ENCODE measurements at places on chromosomes 6 and 20. TPM values are rescaled to one million over a fixed set of nuclear protein-coding genes. Genes with fewer than 3 reads are reported as not detected.

The MUCL3 gene
- not detected for polyA plus RNA-seq

The NECAB3 gene
- 1.3 TPM for polyA plus RNA-seq

- no peak overlapping the region for H3K4me3 ChIP-seq
- no peak overlapping the region for H3K27ac ChIP-seq
- DNase-seq, result peak; percentile 22
- H3K36me3 ChIP-seq, result no peaks in the 10 kb centered on the region
- no peaks in the 10 kb centered on the region for H3K4me1 ChIP-seq
These were observed 25.3 kb upstream of the KIAA1586 start for GRCh38 chr6:57021086-57021720.

DNA sequence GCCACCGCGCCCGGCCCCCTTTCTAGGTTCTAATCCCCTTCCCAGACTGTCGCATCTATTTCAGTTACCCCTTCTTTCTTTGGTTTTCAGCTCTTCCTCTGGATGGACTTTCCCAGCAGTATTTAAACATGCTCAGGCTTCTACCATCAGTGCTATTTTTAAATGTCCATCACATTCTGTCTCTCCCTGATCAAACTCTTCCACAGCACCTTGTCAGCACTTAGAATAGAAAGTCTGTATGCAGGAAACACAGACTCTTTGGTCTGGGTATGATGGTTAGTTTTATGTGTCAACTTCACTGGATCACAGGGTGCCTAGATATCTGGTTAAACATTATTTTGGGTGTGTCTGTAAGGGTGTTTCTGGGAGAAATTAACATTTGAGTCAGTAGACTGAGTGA lies 297.8 kb upstream of the ECI2 start:
- no peaks in the 10 kb centered on the region for H3K27me3 ChIP-seq
- H3K27ac ChIP-seq, result no peak overlapping the region
- H3K36me3 ChIP-seq, result no peaks in the 10 kb centered on the region

GRCh38 chr6:32046450-32047083 lies 8.4 kb downstream of the CYP21A2 start:
- no peaks in the 10 kb centered on the region for H3K4me1 ChIP-seq
- H3K27me3 ChIP-seq, result no peaks in the 10 kb centered on the region
- H3K27ac ChIP-seq, result no peak overlapping the region
- H3K36me3 ChIP-seq, result no peaks in the 10 kb centered on the region

DNA sequence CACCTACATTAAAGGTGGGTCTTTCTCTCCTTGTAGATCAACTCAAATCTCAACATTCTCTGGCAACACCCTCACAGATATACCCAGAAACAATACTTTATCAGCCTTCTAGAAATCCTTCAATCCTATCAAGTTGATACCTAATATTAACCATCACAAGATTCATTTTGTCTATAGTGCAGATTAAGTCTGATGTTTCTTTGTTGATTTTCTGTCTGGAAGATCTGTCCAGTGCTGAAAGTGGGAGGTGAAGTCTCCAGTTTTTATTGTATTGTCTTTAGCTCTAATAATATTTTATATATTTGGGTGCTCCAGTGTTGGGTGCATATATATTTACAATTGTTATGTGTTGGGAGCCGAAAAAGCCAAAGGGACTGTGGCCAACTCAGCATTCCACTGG lies 493.9 kb upstream of the ADGRB3 start:
- no peaks in the 10 kb centered on the region for H3K36me3 ChIP-seq
- no peaks in the 10 kb centered on the region for H3K27me3 ChIP-seq
- no peaks in the 10 kb centered on the region for H3K4me1 ChIP-seq
- DNase-seq, result no peak
- no peak overlapping the region for H3K4me3 ChIP-seq

Measured in CD14-positive monocyte (primary cell).